ENCODE measurements at places on chromosomes 16 and 17. TPM values are rescaled to one million over a fixed set of nuclear protein-coding genes. Genes with fewer than 3 reads are reported as not detected.
A peak's percentile ranks its signal among the peaks of the same experiment; 100 is the strongest.

The ALDH3A1 gene
- total RNA-seq: 0.27 TPM

The KRTAP2-1 gene
- total RNA-seq: not detected

DNA sequence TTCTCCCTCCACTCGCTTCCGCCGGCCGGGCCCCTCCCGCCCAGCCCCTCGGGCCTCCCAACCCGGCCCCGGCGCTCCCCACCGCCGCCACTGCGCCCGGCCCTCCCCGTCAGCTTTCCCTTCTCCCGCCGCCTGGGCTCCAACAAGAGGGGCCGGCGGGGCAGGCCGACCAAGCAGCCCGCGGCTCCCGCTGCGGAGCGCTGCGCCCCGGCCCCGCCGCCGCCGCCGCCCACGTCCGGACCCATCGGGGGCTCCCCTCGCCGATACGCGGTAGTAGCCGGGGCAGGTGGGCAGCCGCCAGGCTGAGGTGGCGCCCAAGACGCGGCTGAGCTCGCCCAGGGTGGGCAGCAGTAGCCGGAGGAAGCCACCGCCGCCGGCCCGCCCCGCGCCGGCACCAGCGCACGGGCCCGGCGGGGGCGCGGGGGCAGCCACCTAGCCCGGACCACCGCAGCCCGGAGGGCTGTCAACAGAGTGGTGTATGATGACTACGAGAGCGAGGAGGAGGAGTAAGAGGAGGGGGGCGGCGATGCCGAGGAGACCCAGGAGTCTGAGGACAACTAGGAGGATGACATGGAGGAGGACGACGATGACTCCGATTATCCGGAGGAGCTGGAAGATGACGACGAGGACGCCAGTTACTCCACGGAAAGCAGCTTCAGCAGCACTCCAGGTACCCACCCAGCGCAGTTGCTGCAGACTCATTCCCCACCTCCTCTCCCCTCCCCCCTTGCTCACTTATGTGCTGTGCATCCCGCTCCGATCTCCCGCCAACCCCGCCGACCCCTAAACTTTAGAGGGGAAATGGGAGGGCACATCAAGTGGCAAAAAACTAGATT, 498 bp downstream of the LRRC37B start:
- H3K4me1 ChIP-seq: no peaks in the 10 kb centered on the region
- peak; percentile 53 for DNase-seq
- H3K27me3 ChIP-seq: no peaks in the 10 kb centered on the region
- peak overlapping the region; percentile 74 for H3K4me3 ChIP-seq
- peak overlapping the region; percentile 52 for H3K27ac ChIP-seq

- H3K27ac ChIP-seq: no peak overlapping the region
- H3K4me3 ChIP-seq: no peak overlapping the region
- H3K4me1 ChIP-seq: no peaks in the 10 kb centered on the region
- H3K36me3 ChIP-seq: no peaks in the 10 kb centered on the region
These were observed 80.9 kb upstream of the TEKT1 start for GRCh38 chr17:6912110-6913051.

DNA sequence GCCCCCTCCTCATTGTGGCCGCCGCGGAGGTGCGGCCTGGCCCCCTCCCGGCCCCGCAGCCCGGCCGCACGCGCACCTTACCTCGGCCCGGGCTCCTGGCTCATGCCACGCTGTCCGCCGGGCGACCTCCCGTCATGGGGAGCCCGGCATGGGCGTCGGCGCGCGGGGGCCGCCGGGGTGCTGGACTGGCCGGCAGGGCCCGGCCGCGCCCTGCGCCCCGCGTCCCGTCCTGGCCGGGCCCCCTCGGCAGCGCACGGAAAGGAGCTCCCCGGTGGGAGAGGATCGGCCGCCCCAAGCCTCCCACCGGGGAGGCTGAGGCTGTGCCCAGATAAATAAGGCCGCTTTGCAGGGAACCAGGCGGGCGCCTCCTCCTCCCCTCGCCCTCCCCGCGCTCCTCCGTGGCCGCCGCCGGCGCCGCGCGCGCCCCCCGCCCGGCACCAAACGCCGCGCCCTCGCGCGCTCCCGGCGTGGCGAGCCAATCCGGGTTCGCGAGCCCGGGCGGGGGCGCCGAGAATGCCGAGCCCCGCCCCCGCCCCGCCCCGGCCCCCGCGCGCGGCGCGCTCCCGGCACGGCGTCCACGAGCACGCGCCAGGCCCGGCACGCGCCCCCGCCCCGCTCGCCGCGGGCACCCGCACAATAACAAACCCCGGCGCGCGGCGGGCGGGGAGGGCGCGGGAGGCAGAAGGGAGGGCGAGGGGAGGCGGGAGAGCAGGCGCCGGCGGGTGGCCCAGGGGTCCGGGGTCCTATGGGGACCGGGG, at the start of gene FBXL16:
FBXL16 (minus strand) TSS at position 371 of the 758 bp plus-strand sequence. CDS start 8,396 bp downstream, outside the sequence.
- H3K27ac ChIP-seq: no peak within 1 kb of the TSS
- H3K27me3 ChIP-seq: no peaks in the 10 kb centered on the region
- DNase-seq: no peak
- no peaks in the 10 kb centered on the region for H3K4me1 ChIP-seq

DNA sequence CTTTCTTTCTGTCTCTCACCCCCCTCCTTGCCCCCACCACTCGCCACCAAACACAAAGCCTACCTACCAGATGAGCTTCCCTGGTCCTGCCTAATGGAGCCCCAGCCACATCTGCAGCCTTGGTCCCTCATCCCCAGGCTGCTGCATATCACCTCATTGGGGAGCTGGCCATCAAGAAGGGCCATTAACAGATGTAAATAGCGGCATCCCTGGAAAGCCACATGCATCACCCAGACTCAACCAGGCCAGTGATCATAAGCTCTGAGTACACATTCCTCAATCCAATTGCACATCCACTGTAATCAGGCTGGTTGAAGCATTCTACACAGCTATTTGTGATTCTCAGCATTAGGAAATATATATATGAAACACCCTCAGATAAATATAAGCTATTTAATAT, 211.7 kb upstream of the C17orf78 start:
- no peak for DNase-seq
- no peak overlapping the region for H3K4me3 ChIP-seq
- no peak overlapping the region for H3K27ac ChIP-seq
- no peaks in the 10 kb centered on the region for H3K4me1 ChIP-seq
